ENCODE measurements at places on chromosomes 4 and X.

- DNase-seq: no peak
Measured at GRCh38 chr4:53800741-53801140, 209.5 kb upstream of the LNX1 start.

GRCh38 chr4:89258506-89258905 is 49.1 kb downstream of the GPRIN3 start:
- no peak for DNase-seq

DNA sequence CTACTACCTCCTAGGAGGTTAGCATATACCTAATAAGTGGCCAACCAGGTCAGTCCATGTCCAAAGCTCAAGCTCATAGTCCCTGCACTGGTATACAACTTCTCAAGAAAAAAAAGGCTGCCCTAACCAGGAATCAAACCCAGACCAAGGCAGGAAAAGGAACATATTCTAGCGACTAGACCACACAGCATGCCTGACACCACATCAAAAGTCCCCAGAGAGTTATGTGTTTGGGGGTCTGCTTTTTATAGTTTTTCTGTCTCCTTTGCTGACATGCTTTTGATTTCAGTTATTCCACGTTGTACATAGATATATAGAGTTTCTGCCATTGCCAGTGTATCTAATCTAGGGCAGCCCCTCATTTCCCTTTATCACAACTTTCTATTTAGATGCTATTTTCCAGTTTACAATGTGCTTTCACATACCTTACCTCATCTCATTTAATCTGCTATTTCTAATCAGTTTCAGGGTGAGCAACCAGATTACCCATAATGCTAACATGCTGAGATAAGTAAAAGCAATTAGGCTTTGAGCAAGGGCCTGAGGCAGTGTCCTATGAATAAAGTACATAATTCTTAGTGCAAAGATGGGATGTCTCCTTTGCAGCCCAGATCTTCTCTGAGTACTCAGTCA is 17.8 kb downstream of the ARHGEF6 start:
- no peak for DNase-seq

- DNase-seq: no peak
Measured at GRCh38 chr4:105158837-105159236, 12.2 kb downstream of the TET2 start.

DNA sequence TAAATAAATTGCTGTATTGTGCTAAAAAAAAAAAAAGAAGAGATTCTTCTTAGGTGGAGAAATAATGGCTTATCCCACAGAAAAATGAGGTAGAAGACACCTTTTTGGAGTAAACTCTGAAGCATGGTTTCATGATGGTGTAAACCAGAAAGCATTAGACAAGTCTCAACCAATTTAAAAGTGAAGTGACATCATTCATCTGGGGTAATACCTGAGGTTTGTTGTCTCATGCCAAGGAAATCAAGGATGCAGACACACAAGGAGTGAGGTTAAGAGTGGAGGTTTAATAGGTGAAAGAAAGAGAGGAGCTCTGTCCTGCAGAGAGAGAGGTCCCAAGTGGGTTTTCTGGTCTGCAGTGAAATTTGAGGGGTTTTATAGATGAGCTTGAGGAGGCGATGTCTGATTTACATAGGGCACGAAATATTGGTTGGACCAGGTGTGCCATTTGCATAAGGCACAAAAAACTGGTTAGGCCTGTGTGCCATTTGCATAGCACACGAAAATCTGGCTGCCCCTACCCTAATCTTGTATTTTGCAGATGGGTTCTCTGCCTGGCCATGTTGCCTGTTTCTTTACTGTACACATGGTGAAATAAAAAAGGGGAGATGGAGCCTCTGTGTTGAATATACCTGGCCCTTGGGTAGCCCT is 25.0 kb upstream of the CWH43 start:
- no peak for DNase-seq

GRCh38 chr4:78418406-78418805 is 133.2 kb upstream of the ANXA3 start:
- no peak for DNase-seq

DNA sequence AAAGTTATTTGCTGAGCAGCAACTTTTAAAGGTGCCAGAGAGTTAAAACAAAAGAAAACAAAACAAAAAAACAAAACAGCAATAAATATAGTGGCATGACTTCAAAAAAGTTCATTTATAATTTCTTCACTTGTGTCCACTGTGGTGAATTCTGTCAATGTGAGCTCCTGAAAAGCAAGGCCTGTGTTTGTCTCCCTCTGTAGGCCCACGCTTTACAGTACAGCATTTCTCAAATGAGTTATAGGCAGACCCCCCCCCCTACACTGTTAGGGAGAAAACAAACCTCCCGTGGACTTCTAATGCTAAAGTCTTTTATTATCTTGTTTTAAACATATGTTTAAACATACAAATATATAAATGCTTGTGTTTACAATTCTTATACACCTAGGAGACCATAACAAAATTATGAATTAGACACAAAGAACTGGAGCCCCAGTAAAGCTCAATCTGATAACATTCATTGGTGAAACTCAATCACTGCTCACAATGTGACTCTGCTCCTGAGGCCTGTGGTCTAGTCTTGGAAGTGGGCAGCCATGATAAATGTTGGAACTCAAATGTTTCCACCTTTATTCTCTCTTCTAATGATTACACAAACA is 47.0 kb upstream of the SCOC start:
- peak; percentile 3 for DNase-seq

- DNase-seq: no peak
Measured at GRCh38 chrX:19629541-19629940, 114.2 kb upstream of the MAP3K15 start.

Data from CD4-positive, alpha-beta T cell treated with Interleukin-17A for 1 hour (primary cell).